ENCODE measurements at places on chromosomes 12 and 14.

DNA sequence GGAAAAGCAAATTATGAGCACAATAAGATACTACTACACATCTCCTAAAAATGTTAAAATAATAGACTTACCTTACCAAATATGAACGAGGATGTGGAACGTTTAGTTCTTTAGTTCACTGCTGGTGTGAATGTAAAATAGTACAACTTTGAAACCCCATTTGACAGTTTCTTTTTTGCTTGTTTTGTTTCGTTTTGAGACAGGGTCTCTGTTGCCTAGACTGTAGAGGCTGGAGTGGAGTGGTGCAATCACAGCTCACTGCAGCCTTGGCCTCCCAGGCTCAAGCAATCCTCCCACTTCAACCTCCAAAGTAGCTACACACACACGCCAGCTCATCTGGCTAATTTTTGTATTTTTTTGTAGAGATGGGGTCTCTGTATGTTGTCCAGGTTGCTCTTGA lies 136.4 kb upstream of the FAR2 start:
- DNase-seq: no peak

DNA sequence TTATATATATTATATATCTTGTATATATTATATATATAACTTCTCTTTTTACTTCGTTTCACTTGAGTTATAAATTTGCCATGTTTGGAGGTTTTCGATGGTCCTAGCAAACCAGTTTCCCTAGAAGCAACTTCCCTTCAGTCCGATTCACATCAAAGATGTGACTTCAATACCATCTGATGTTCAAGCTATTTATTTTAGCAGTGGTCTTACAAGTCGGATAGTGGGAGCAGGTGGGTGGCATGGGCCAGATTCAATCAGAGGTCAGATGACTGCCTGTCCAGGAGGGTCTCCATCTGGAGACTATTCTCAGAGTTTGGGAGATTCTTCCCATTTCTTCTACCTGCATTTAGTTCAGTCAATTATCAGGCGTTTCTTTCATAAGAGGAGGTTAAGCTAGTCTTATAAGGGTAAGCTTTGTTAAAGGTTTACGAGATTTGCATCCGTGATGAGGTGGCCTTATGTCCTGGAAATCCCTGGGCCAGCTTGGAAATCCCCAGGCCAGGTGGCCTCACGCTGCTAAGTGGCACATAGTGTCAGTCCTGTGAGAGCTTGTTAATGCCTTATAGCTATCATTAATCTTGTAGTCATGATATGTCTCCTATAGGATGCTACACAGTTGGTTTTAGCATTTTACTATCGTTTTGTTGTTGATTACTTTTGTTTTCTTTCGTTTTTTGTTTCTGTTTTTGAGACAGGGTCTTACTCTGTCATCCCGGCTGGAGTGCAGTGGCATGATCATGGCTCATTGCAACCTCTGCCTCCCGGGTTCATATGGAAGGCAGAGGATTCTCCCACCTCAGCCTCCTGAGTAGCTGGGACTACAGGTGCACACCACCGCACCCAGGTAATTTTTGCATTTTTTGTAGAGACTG lies 145.8 kb downstream of the BICD1 start:
- no peak for DNase-seq

GRCh38 chr14:97107080-97107479 lies 309.9 kb downstream of the VRK1 start:
- no peak for DNase-seq

GRCh38 chr12:92717202-92717601 lies 14.4 kb downstream of the PLEKHG7 start:
- no peak for DNase-seq

- no peak for DNase-seq
Observed at GRCh38 chr12:65918021-65918420, 93.7 kb downstream of the HMGA2 start.

GRCh38 chr14:92578511-92578910 lies 64.9 kb downstream of the RIN3 start:
- no peak for DNase-seq

GRCh38 chr14:64725879-64726584 lies 21.8 kb downstream of the PLEKHG3 start:
- no peak for DNase-seq

- peak; percentile 52 for DNase-seq
Observed at GRCh38 chr12:104201238-104202001, 14.2 kb upstream of the TXNRD1 start.

DNA sequence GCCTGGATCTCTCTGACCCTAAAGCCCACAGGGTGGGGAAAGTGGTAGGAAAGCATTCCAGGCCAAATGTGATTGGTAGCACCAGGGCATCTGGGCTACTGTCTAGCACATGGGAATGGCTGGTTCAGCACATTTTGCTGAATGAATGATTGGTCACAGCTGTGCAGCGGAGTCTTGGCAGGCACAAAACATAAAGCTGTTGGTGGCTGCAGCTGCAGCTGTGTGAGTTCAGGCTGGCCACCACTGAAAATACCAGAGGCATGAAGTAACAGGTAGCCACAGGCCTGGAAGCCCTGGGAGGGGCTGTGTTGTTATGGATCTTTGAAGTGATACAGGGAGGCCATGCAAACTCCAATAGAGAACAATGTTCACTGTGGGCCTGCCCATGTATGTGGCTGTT lies 72.7 kb downstream of the MYRFL start:
- no peak for DNase-seq

GRCh38 chr14:96252323-96252998 lies 3.5 kb upstream of the BDKRB1 start:
- no peak for DNase-seq

DNA sequence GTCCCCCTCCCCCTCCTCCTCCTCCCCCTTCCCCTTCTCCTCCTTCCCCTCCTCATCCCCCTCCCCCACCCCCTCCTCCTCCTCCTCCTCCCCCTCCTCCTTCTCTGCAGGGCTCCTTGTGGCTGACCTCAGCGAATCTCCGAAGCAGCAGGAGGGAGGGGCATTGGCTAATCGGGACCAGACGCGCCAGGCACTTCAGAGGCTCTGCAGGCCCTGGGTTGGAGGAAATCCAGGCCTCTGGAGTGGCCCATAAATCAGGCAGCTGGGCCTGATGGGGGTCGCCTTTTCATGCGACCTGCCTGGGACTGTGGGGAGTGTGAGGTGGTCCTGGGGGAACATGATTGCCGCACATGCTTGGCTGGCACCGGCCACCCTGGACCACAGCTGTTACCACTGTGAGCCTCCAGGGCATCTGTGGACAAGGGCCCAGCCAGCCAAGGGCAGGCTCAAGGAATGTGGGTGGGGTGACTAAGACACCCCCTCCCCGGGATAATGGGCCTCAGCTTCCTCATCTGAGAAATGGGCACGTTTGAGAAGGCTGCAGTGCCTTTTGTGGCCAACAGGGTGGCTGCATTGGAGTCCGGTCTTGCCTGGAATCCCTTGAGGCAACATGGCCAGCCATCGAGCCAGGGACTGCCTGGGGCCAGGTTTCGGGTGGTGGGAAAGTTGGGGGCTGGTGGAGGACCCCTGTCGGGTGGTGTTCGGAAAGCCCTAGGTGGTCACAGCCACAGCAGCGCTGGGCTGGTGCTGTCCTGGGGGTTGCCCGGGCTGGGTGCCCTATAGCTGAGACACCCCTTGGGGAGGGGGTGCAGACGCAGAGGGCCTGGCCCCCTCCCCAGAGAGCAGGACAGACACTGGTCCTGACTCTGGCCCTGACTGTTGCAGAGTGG lies 12.0 kb downstream of the KIF26A start:
- DNase-seq: no peak

DNA sequence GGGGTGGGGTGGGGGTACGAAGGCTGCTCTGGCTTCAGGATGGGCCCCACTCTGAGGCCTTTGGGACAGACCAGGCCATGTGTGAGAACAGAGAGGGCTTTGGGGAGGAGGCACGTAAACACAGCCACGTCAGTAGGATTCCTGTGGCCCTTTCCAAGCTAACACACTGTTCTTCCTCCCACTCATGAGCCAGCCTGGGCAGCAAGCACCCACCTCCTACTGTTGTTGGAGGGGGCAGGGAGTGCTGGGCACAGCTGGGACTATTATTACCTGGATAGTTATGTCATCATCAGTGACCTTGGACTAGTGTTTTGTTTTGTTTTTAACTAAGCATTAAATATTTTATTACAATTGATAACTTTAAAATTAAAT lies 5.3 kb downstream of the CHGA start:
- no peak for DNase-seq

- DNase-seq: peak; percentile 15
Observed at GRCh38 chr14:59274991-59275391, 86.5 kb downstream of the DAAM1 start.

DNA sequence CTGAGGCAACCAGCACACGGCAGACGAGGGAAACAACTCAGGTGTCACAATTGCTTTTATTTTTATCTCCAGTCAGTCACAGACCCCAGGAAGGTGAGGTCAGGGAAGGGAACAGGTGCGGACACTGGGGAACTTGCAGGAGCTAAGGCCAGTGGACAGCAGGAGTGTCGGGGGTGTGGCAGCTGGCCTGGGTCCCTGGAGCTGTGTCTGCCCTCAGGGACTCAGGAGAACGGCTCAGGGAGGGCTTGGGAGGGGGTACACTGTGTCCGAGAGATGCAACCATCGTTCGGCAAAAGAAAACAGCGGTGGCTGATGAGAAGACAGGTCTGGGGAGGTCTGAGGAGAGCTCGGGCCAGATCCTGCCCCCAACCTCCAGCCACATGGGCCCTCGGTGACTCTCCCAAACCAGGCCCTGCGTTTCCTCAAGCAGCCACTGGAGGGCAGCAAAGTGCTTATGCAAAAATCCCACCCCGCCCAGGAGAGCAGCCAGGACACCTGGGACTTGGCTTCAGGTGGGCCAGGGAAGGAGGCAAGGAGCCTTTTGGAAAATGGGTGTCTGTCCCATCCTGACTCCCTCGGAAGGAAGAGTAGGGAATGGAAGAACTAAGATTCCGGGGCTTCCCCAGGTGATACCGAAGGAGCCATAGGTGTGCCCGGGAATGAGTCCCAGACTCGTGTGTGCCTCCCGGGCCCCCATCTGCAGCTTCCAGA lies 24.1 kb upstream of the BCDIN3D start:
- DNase-seq: peak; percentile 77

Data from CD4-positive, alpha-beta T cell treated with Interleukin-17A for 4 hours (primary cell).